ENCODE measurements at places on chromosomes 2 and 18. TPM values are rescaled to one million over a fixed set of nuclear protein-coding genes. Genes with fewer than 3 reads are reported as not detected.

DNA sequence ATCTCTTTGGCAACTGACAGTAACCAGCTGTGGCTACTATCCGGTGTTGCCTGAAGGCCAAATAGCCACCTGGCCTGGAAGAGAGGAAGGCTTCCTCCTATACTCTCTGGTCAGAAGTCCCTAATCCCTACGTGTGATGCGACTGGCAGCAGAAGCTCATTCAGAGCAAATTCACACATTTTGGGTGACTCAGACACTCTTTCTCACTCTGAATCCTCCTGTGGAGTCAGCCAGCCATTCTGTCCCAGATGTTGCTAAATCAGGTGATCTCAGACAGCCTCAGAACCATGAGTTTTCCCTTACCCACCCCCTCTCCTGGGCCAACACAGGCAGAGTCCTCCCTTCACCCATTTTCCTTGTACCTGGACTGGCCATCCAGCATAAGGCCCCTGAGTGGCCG lies 34.7 kb downstream of the CFAP53 start:
- no peak for DNase-seq

- DNase-seq: no peak
Measured at GRCh38 chr2:63866009-63866709, 24.5 kb downstream of the UGP2 start.

- DNase-seq: no peak
Measured at GRCh38 chr18:4134700-4135099, 320.4 kb downstream of the DLGAP1 start.

GRCh38 chr18:67385455-67385854 lies 131.1 kb downstream of the DSEL start:
- DNase-seq: no peak

DNA sequence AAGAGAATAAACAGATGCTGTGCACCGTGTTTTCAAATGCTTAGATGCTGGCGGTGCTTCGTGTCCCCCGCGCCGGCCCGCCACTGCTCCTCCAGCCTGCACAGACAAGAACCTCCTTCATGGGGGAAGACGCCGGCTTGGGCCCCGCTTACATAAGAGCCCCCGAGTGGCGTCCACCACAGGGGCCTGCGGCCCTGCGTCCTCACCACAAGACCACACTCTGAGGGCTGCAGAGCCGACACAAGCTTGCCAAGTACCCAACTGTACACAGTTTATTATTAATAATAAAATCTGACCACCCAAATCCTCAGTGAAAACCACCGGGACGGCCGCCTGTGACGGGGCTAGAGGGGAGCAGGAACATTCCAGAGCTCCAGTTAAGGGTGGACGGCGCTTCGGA lies 232.2 kb downstream of the HDAC4 start:
- no peak for DNase-seq

DNA sequence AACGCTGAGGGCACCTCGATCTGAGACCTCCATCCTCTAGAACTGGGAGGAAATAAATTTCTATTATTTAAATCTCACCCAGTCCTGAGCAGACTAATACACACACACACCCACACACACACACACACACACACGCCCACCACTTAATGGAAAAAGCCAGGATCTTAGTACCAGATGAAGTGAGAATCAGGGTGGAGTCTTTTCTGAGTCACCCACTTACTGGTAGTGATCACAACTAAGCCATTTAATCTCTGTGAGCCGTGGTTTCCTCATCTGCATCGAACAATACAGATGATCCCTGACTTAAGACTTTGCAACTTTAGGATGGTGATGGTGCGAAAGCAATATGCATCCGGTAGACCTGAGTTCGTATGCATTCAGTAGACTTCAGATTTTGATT lies 18.6 kb downstream of the THNSL2 start:
- DNase-seq: no peak

- DNase-seq: no peak
Measured at GRCh38 chr2:105329197-105329554, 359 bp downstream of the TGFBRAP1 start.

Gene KCNE4
- total RNA-seq: not detected

Gene CYBRD1
- total RNA-seq: 11.1 TPM

Gene DTNB
- 34.5 TPM for total RNA-seq

Measured in naive thymus-derived CD4-positive, alpha-beta T cell (primary cell).